Erythroblast (primary cell): ENCODE measurements at places on chromosomes 11 and 22.

- DNase-seq, result no peak
Observed at GRCh38 chr22:40520562-40520961, 116.0 kb downstream of the MRTFA start.

- peak; percentile 63 for DNase-seq
Observed at GRCh38 chr22:40436505-40437431, 66.4 kb downstream of the SGSM3 start.

DNA sequence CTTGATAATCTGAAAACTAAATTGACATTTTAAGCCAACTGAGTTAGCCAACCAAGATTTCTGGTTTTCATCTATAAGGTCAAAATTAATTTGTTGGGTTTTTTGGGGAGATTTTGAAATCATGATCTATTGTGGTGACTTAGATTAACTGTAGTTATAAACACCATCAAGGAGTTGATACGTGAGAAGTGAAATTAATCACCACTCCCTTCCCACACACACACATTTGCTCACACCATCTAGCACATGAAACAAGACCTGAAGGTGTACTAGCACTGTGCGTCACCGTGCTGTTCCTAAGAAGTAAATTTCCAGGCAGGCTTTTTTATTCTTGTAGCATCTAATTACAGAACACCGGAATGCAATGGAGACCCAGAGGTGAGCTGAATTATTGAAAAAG is 2.1 kb downstream of the OR5B21 start:
- DNase-seq, result no peak

DNA sequence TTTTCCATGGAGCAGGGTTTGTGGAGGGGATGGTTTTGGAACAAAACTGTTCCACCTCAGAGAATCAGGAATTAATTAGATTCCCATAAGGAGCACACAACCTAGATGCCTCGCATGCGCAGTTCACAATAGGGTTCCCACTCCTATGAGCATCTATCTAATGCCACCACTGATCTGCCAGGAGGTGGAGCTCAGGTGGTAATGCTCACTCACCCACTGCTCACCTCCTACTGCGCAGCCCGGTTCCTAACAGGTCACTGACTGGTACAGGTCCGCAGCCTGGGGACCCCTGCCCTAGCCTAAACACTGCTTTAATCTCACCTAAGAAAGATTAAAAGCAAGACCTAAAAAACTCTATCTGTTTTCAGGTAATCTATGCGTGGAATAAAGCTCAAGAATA is 553.0 kb downstream of the JRKL start:
- no peak for DNase-seq

GRCh38 chr11:131800452-131800851 is 430.0 kb downstream of the NTM start:
- DNase-seq, result no peak

GRCh38 chr11:9703280-9703679 is 39.4 kb downstream of the SWAP70 start:
- no peak for DNase-seq

GRCh38 chr11:34643311-34643710 is 22.4 kb downstream of the EHF start:
- DNase-seq, result no peak

GRCh38 chr22:45310331-45310976 is 720 bp downstream of the FAM118A start:
- DNase-seq, result peak; percentile 49

DNA sequence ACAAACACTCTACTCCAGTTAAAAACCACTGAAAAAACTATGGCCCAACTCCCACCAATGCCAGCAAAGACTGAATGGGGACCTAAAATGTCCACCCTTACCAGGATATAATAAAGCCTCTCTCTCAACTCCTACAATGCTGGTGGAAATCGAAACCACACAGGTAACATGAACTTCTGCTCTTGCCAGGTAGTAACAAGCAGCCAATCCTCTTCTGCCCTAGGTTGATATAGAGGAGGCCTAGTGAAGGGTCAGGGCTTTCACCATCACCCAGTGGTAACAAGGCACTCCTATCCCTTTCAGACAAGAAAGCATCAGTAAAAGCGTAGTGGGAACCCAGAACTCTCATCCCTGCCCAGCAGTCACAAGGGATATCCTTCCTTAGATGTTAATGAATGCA is 22.6 kb downstream of the DCUN1D5 start:
- DNase-seq, result no peak

GRCh38 chr11:73645121-73645969 is 1.0 kb upstream of the PLEKHB1 start:
- no peak for DNase-seq

DNA sequence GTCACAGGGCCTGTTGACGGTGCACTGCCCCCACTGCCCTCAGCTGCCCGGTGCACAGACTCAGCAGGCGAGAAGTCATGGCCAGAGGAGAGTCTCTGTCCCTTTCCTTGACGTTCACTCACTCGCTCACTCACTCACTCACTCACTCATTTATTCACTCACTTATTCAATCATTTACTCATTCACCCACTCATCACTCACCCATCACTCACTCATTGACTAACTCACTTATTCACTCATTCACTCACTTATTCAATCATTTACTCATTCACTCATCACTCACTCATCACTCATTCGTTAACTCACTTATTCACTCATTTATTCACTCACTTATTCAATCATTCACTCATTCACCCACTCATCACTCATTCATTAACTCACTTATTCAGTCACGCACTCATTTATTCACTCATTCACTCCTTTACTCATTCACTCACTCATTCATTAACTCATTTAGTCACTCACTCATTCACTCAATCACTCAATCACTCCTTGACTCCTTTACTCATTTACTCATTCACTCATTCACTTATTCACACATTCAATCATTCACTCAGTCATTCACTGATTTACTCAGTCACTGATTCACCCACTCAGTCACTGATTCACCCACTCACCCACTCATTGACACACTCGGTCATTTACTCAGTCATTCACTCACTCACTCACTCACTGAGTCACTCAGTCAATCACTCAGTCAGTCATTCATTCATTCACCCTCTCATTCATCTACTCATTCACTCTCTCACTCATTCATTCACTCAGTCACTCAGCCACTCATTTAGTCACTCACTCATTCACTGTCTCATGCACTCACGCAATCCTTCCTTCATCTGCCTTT is 1193.5 kb downstream of the BRD1 start:
- DNase-seq, result no peak

- DNase-seq, result peak; percentile 32
Observed at GRCh38 chr22:46058091-46058420, 81.1 kb upstream of the WNT7B start.

DNA sequence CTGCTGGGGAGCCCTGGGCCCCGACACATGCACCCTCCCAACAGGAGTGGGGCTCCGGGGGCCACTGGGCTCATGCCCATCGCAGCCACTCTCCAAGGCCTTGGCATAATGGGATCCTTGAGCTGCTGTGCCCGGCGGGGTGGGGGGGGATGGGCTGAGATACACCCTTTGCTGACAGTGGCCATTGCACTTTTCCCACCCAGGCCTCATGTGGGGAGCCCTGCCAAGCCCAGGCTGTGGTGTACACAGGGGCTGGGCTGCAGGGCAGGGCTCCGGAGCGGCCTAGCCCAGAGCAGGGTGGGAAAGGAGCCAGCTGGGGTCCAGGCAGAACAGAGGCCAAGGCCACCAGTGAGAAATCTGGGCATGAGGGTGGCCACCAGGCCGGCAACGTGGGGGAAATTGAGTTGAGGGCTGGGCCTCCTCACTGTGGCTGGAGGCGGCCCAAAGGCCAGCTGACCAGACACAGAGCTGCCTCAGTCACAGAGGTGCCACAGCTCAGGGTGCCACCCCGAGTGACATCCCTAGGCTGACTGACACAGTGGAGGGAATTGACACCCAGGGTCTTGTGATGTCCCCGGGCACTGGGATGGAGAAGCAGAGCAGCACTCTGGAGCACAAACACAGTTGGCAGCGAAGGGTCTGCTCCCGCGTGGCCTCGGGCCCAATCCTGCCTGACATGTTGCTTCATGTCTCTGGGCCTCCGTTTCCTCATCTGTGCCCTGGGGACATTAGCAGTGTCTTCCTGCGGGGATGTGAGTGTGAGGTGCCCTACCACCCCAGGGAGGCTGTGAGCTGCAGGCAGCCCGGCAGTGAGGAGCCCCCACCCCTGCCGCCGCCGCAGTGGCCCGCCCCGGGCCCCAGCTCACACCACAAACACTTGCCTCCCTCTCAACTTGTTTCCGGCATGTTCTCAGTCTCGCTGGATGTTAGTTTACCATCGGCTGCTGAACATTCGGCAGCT is 30.4 kb downstream of the RTN4R start:
- DNase-seq, result no peak

DNA sequence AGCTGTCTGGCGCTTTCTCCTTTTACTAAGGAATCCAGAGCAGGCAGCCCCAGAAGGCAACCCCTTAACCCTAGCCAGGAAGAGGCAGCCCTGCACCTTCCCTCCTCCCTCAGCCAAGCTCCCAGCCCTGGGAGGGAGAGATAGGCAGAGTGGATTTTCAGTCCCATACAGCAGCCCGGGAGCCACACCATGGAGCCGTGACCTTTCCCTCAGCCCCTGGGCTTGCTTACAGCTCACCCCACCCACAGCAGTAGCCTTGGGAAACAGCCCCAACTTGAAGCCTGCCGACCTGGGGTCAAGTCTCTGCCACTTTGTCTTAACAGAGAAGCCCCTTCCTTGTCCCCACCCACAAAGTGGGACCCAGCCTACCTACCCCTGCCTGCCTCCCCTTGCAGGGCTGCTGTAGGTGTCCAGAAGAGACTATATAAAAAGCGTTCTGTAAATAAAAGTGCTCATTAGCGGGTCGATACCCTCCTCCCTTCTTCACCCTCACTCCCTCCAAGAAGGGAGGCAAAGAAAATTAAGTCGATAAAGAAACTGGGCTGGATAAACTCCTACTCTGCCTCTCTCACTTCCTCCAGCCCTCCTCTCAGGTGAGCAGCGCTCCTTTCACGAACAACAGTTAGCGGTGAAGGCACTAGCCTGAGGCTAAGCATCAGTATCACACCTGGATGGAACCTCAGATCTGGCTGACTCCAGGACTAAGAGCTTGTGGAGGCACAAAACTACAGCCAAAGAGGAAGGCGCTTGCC is 4.2 kb downstream of the TST start:
- DNase-seq, result no peak

- DNase-seq, result no peak
Observed at GRCh38 chr11:1087279-1087960, 12.7 kb downstream of the MUC2 start.

- DNase-seq, result no peak
Observed at GRCh38 chr11:64445651-64446050, 86.7 kb downstream of the RPS6KA4 start.

GRCh38 chr11:44752713-44753112 is 26.0 kb downstream of the TSPAN18 start:
- no peak for DNase-seq

DNA sequence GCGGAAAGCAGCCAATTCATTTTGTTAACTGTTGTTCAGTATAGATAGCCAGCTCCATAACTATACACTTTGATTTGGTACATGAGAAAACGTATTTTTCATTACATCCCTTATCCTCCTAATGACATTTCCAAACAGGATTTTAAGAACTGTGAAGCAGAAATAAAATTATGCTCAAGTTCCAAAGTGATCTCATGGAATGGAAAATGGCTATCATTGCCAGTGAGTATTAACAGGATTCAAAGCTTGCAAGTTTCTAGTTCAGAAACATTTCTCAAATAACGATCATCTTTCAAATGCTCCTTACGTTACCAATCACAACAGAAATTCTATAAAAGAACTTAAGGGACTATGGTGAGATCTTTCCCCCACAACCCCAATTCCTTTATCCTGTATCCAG is 53.7 kb downstream of the CADM1 start:
- no peak for DNase-seq

DNA sequence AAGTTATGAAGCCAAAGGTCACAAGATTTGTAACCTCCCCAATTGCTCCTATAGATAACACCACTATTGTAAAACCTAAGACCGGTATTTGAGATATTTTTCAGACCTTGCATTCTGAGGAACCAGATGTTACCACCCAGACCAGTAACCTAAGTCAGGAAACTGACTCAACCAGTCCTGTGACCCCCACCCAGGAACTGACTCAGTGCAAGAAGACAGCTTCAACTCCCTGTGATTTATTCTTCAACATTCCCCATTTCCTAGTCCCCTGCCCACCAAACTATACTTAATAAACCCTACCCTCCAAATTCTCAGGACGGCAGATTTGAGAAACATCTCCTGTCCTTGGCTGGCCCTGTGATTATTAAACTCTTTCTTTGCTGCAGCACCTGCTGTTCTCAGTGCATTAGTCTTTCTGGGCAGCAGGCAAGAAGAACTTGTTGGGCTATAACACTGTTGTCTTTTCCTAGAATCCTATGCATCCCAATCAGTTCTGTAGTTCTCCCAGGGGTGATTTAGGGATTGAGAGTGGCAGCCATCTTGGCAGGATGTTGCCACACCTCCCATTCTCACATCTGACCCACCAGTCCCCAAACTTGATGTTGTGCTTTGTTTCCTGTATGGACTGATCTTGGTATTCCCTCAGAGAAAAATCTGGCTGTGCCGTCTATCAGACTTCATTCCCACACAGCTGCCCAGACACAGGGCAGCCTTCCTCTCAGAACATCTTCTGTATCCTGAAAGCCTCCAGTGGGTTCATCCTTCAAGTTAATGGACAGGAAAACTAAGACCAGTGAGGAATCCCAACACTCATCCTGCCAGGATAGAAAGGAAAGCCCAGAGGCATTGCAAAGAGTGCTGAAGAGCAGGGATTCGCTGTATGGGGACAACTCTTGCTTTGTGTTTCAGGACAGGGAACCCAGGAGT is 104.0 kb downstream of the PDE2A start:
- DNase-seq, result no peak

GRCh38 chr22:46027211-46028105 is 50.5 kb upstream of the WNT7B start:
- peak; percentile 25 for DNase-seq

GRCh38 chr11:82639251-82639650 is 94.4 kb downstream of the FAM181B start:
- no peak for DNase-seq
